ENCODE measurements at places on chromosomes 7 and 10.

DNA sequence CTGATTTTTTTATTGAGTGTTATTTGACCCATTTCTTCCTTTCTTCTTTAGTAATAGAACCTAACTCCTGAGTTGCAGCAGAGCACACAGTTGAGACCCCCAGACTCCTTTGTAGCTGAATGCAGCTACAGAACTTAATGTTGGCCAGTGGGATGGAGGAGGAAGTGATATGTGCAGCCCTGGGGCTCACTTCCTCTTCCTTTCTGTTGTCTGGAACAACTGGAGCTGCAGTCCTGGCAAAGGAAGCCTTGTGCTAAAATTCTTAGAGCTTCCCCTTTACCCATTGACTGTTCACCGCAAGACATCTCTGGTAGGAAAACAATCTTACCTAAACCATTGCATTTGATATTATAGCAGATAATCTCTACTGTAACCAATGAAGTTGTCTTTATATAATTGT, 86.6 kb downstream of the ITGB8 start:
- no peak overlapping the region for H3K27ac ChIP-seq
- DNase-seq: no peak
- no peaks in the 10 kb centered on the region for H3K4me1 ChIP-seq
- H3K4me3 ChIP-seq: no peak overlapping the region
- no peaks in the 10 kb centered on the region for H3K27me3 ChIP-seq
- no peaks in the 10 kb centered on the region for H3K36me3 ChIP-seq

DNA sequence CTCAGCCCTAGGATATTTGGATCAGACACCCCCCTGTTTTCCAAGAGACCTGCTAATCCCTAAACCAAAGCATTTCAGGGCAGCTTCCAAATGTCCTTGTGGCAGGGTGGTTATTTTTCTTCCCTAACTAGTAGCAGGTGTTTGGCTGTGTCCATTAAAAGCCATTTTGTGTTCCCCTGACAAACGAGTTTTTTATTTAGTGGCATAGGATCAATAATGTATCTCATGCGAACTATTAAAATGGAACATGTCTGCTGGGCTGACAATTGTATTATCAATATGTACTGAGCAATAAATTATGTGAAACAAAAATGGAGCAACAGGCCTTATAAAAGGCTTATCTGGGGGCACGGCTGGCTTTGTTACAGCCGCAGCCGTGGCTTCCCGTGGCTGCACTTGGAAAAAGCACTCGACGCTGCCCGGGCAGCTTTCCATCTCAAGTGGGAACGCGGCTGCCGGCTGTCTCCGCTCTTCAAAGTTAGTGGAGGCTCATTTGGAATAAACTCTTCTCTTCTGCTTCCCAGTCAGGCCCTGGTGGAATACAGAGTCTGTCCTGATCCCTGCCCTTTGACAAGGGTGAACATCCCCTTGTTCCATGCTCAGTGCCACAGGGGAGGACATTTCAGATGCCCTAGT, 554.3 kb downstream of the TYW1 start:
- H3K27me3 ChIP-seq: no peaks in the 10 kb centered on the region
- no peaks in the 10 kb centered on the region for H3K36me3 ChIP-seq
- H3K4me1 ChIP-seq: no peaks in the 10 kb centered on the region
- no peak for DNase-seq
- H3K27ac ChIP-seq: no peak overlapping the region
- no peak overlapping the region for H3K4me3 ChIP-seq

DNA sequence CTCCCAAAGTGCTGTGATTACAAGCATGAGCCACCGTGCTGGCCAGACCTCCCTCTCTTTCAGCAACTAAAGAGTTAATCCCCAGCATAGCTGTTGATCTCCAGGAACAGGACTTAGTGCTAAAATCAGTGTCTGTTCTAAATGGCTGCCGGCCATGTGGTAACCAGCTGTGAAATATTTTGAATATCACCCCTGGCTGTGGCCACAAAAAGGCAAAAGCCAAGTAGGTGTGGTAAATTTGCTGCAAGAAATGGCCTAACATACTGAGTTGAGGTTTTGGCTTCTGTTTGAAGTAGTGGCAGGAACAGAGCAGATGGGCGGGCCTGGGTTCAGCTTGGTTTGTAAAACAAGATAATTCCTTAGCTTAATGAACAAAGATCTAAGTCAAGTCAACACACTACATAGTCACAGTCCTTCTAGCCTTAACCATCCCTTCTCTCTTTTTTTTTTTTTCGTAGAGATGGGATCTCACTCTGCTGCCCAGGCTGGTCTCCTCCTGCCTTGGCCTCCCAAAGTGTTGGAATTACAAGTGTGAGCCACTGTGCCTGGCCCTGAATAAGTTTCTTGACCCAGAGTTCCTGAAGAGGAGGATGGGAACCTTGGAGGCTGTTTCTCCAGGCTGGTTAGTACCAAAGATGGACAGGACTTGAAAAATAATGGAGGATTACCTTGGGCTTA, 22.7 kb upstream of the AGFG2 start:
- H3K27me3 ChIP-seq: no peaks in the 10 kb centered on the region
- H3K4me3 ChIP-seq: no peak overlapping the region
- peak overlapping the region; percentile 59 for H3K27ac ChIP-seq
- peaks cover 24% of the 10 kb centered on the region for H3K4me1 ChIP-seq
- H3K36me3 ChIP-seq: no peaks in the 10 kb centered on the region
- peak; percentile 38 for DNase-seq

DNA sequence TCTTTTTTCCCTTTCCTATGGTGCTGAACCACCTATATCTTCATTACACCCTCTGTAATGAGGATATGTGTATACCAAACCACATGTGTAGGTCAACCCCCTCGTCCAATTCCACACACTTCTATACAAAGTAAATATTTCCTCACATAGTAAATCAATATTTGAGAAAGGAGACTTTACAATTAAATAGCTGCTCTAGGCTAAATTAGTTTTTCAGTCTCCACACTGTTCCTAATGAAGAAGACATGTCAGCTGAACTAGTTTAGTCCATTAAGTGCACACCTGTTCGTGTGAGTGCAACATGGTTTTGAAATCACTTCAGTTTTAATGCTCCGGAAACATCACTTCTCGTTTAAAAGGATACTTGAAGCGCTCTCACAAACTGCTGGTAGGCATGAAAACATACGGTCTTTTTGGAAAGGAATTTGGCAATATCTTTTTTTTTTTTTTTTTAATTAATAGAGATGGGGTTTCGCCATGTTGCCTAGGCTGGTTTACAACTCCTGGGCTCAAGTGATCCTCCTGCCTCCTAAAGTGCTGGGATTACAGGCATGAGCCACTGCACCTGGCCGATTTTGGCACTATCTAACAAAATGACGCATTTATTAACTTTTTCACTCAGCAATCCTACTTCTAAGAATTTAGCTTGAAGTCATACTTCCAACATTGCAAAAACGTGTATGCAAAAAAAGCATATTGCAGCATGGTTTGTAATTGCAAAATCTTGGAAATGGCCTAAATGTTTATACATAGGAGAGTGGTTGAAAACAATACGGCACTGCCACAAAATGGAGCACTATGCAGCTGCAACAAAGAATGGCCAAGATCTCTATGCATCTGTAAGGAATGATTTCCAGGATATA, 2.1 kb upstream of the XRCC2 start:
- peaks cover 10% of the 10 kb centered on the region for H3K36me3 ChIP-seq
- peaks cover 11% of the 10 kb centered on the region for H3K4me1 ChIP-seq
- H3K4me3 ChIP-seq: peak overlapping the region; percentile 32
- DNase-seq: no peak
- no peak overlapping the region for H3K27ac ChIP-seq
- no peaks in the 10 kb centered on the region for H3K27me3 ChIP-seq

- no peak overlapping the region for H3K4me3 ChIP-seq
- no peaks in the 10 kb centered on the region for H3K4me1 ChIP-seq
- H3K36me3 ChIP-seq: no peaks in the 10 kb centered on the region
- H3K27me3 ChIP-seq: no peaks in the 10 kb centered on the region
These were observed 260.3 kb downstream of the ARHGAP12 start for GRCh38 chr10:31668326-31668725.

- H3K4me1 ChIP-seq: no peaks in the 10 kb centered on the region
- peaks cover 3% of the 10 kb centered on the region for H3K27me3 ChIP-seq
- no peaks in the 10 kb centered on the region for H3K36me3 ChIP-seq
- H3K4me3 ChIP-seq: no peak overlapping the region
These were observed 439.7 kb downstream of the CCSER2 start for GRCh38 chr10:84768132-84768531.

GRCh38 chr10:2980791-2981360, 86.5 kb upstream of the PFKP start:
- no peaks in the 10 kb centered on the region for H3K4me1 ChIP-seq
- H3K4me3 ChIP-seq: no peak overlapping the region
- H3K27ac ChIP-seq: no peak overlapping the region
- no peak for DNase-seq

GRCh38 chr7:36278620-36279172, 111.0 kb upstream of the ANLN start:
- DNase-seq: no peak
- peaks cover 11% of the 10 kb centered on the region for H3K4me1 ChIP-seq
- H3K4me3 ChIP-seq: no peak overlapping the region
- no peak overlapping the region for H3K27ac ChIP-seq
- H3K36me3 ChIP-seq: no peaks in the 10 kb centered on the region

- H3K27me3 ChIP-seq: peaks cover 5% of the 10 kb centered on the region
- no peaks in the 10 kb centered on the region for H3K4me1 ChIP-seq
- no peak overlapping the region for H3K4me3 ChIP-seq
- no peak for DNase-seq
- no peak overlapping the region for H3K27ac ChIP-seq
- H3K36me3 ChIP-seq: peaks cover 1% of the 10 kb centered on the region
These were observed 9.9 kb downstream of the GARIN1A start for GRCh38 chr7:128681794-128682537.

DNA sequence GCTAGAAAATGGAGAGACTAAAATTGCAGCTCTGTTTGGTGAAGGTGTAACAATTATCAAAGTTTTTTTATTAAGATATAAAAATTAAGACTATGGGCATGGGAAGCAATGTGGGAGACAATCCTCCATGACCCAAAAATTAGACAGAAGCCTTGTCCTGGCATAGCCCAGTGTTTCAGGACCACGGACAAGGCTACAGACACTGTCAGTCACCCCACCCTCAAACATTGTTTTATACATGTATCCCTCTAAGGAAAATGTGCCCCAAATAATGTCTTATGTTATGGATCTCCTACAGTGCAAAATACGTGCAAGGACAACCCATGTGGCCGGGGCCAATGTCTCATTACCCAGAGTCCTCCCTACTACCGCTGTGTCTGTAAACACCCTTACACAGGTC, 24.0 kb downstream of the HABP2 start:
- H3K27ac ChIP-seq: no peak overlapping the region
- no peak overlapping the region for H3K4me3 ChIP-seq
- H3K4me1 ChIP-seq: no peaks in the 10 kb centered on the region
- peak; percentile 22 for DNase-seq
- H3K27me3 ChIP-seq: peaks cover 14% of the 10 kb centered on the region

DNA sequence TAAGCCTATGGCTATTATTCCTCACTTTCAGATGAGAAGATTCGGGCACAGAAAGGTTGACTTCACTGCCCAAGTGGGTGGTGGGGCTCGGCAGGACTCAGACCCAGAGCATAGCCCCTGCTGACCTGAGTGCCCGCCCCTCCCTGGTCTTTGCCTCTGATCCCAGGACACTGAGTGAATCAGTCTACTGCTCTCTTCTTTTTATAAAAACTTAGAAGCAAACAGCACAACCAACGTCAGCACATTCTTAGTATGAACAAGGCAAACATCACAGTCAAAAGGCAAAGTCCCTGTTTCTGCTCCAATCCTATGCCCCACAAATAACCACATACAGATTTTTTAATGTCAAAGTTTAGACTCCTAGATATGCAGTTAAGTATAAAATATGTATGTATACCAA, 237.8 kb downstream of the ZMYND11 start:
- no peaks in the 10 kb centered on the region for H3K27me3 ChIP-seq
- H3K4me3 ChIP-seq: no peak overlapping the region

- H3K27me3 ChIP-seq: peaks cover 6% of the 10 kb centered on the region
- no peak overlapping the region for H3K4me3 ChIP-seq
- no peak for DNase-seq
- H3K36me3 ChIP-seq: peaks cover 5% of the 10 kb centered on the region
- no peaks in the 10 kb centered on the region for H3K4me1 ChIP-seq
- no peak overlapping the region for H3K27ac ChIP-seq
These were observed 10.3 kb upstream of the KCNK18 start for GRCh38 chr10:117186832-117187615.

DNA sequence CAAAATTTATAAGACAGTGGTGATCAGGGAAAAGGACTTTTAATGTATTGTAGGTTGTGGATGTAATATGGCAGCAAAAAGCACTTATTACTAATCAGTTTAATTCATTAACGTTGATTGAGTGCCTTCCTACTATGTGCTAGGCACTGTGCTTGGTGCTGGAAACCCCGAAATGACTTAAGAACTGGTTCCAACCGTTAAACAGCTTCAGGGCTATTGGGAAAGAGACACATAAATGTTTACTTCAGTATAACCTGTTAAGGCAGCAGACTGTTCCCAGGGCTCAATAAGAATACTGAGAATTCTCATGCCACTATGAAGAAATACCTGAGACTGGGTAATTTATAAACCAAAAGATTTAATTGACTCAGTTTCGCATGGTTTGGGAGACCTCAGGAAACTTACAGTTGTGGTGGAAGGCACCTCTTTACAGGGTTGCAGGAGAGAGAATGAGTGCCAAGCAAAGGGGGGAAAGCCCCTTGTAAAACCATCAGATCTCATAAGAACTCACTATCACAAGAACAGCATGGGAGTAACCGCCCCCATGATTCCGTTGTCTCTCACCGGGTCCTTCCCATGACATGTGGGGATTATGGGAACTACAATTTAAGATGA, 1.1 kb upstream of the SLC25A13 start:
- H3K27ac ChIP-seq: no peak overlapping the region
- peak overlapping the region; percentile 83 for H3K4me3 ChIP-seq
- peaks cover 34% of the 10 kb centered on the region for H3K4me1 ChIP-seq
- peaks cover 1% of the 10 kb centered on the region for H3K36me3 ChIP-seq
- no peak for DNase-seq
